ENCODE measurements at places on chromosomes 1 and 21. TPM values are rescaled to one million over a fixed set of nuclear protein-coding genes. Genes with fewer than 3 reads are reported as not detected.
A peak's percentile ranks its signal among the peaks of the same experiment; 100 is the strongest.

DNA sequence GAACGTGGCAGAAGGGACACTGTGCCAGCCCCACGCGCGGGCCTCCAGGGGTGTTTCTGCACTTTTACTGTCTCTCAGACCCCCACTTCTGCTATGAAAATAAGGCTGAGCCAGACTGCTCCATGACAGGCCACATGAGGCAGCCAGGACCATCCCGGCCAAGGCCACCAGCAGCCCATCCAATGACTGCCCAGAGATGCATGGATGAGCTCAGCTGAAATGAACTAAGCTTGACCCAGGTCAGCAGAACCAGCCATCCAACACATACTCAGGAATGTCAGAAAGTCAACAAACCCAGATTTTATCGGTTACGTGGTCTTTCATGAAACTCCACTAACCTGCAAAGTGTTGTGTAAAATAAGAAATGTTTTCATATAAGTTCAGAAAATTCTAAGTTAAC lies 51.2 kb downstream of the CCDC185 start:
- no peaks in the 10 kb centered on the region for H3K4me1 ChIP-seq
- H3K4me3 ChIP-seq, result no peak overlapping the region
- H3K36me3 ChIP-seq, result no peaks in the 10 kb centered on the region

- no peaks in the 10 kb centered on the region for H3K4me1 ChIP-seq
- peak; percentile 57 for DNase-seq
- peak overlapping the region; percentile 73 for H3K27ac ChIP-seq
- H3K36me3 ChIP-seq, result no peaks in the 10 kb centered on the region
Measured at GRCh38 chr21:45256021-45256911, 31.4 kb downstream of the POFUT2 start.

DNA sequence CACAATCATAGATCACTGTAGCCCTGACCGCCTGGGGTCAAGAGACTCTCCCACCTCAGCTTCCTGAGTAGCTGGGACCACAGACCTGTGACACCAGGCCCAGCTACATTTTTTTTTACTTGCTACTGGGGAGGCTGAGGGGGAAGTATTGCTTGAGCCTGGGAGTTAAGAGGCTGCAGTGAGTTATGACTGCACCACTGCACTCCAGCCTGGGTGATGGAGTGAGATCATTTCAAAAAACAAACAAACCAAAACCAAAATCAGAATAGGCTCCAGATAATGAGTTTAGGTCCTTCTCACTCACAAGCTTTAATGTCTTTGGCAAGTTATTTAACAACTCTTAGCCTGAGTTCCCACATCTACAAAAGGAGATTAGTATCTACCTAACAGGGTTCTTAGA lies 22.8 kb downstream of the WDR26 start:
- no peaks in the 10 kb centered on the region for H3K27me3 ChIP-seq
- peaks cover 72% of the 10 kb centered on the region for H3K36me3 ChIP-seq
- H3K4me3 ChIP-seq, result no peak overlapping the region
- no peak for DNase-seq

DNA sequence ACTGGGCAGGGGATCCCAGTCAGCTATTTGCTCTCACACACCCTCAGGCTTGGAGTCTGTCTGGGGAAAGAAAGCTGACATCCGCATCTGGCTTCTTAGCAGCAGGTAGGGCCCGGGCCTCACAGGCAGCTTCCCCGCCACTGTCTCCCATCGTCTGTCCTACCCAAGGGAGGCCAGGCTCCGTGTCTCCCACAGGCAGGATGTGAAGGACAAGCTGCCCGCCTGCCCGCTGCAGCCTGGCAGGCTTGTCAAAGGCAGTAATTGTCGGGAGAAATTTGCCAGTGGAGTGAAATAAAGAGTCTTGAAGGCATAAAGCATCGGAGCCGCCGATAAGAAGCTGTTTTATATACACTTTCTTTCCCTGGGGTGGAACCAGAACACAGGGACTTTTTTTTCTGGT lies 44.0 kb upstream of the DISP3 start:
- peaks cover 7% of the 10 kb centered on the region for H3K4me1 ChIP-seq
- H3K27ac ChIP-seq, result no peak overlapping the region
- no peak overlapping the region for H3K4me3 ChIP-seq
- peaks cover 7% of the 10 kb centered on the region for H3K27me3 ChIP-seq
- H3K36me3 ChIP-seq, result no peaks in the 10 kb centered on the region
- no peak for DNase-seq

- H3K27me3 ChIP-seq, result no peaks in the 10 kb centered on the region
- no peak for DNase-seq
- H3K4me3 ChIP-seq, result no peak overlapping the region
- H3K36me3 ChIP-seq, result no peaks in the 10 kb centered on the region
Measured at GRCh38 chr1:221012120-221012519, 132.9 kb downstream of the HLX start.

DNA sequence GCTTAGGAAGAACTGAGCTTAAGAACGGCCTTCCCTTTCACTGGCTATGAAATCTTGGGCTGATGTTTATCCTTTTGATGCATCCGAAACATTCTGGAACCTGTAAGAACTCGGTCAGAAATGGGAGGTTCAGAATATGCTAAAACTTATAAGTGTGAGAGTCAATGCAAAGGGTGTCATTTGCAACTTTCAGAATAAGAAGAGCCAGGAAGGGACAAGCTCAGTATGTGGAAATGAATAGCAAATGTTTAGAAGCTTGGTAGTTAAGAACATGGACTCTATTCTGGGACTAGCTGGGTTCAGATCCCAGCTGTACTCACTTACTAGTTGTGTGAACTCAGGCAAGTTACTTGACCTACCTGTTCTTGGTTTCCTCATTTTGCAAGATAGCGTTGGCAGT lies 234.1 kb downstream of the OMA1 start:
- no peaks in the 10 kb centered on the region for H3K36me3 ChIP-seq
- H3K4me3 ChIP-seq, result no peak overlapping the region
- H3K27me3 ChIP-seq, result no peaks in the 10 kb centered on the region
- no peaks in the 10 kb centered on the region for H3K4me1 ChIP-seq
- no peak for DNase-seq
- no peak overlapping the region for H3K27ac ChIP-seq

DNA sequence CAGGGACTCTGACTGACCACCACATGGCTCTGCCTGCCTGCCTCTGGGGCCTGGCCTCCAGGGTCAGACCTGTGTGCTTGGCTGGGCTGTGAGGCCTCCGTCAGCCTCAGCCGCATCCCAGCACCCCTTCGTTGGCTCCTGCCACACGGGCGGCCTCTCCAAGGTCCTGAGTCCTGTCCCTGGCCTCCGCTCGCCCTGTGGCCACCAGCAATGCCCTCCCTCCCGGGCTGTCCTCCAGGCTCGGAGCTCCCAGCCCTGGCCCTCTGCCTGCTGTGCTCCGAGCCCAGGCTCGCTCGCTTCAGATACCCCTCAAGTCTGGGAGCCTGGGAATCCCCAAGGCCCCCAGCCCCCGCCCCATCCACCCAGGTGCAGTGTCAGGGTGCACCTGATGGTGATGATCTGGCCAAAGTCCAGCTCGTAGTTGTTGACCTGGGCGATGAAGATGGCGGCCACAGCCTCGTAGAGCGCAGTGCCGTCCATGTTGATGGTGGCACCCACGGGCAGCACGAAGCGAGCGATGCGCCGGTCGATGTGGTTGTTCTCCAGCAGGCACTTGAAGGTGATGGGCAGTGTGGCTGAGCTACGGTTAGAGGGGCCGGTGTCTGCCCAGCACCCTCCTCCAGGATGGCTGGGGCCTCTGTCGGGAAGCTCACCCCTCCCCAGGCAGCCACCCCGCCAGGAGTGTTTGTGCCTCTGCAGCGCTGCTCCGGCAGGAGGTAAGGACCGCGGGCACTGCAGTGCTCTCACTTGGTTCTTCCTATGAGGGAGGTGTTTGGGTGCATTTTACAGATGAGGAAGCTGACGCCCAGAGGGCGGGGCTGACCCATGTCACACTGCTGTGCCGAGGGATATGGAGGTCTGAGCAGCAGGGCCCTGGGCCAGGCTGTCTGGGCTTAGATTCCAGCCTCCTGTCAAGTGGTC lies 28.5 kb downstream of the PODN start:
- H3K27me3 ChIP-seq, result no peaks in the 10 kb centered on the region
- 0 out of 2 replicates have a peak, but pooled peaks cover 3% of the 10 kb centered on the region for H3K4me1 ChIP-seq
- DNase-seq, result no peak
- no peak overlapping the region for H3K27ac ChIP-seq
- no peak overlapping the region for H3K4me3 ChIP-seq

GRCh38 chr1:157773493-157774350 lies 3.2 kb downstream of the FCRL2 start:
- no peak overlapping the region for H3K27ac ChIP-seq
- no peaks in the 10 kb centered on the region for H3K36me3 ChIP-seq
- H3K27me3 ChIP-seq, result peaks cover 5% of the 10 kb centered on the region
- no peak overlapping the region for H3K4me3 ChIP-seq

- H3K27ac ChIP-seq, result no peak overlapping the region
- no peak overlapping the region for H3K4me3 ChIP-seq
- no peak for DNase-seq
- no peaks in the 10 kb centered on the region for H3K36me3 ChIP-seq
Measured at GRCh38 chr1:92201973-92202372, 15.7 kb upstream of the C1orf146 start.

DNA sequence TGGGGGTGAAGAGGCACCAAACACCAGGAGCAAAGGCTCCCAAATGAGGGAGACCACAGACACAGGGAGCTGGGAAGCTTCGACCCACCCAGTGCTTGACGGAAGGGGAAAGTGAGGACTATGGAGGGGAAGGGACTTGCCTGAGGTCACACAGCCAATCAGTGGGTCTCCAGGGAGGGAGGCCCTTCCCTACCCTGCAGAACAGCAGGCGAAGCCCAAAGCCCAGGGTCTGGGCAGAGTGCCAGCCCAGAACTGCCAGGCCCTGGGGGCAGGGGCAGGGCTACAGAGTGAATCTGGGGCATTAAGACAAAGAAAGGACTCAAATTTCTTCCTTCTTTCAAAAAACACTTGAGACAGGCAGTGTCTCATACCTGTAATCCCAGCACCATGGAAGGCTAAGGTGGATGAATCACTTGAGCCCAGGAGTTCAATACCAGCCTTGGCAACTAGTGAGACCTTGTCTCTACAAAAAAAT lies 45.5 kb upstream of the ECE1 start:
- peaks cover 22% of the 10 kb centered on the region for H3K4me1 ChIP-seq
- H3K27ac ChIP-seq, result peak overlapping the region; percentile 56
- H3K4me3 ChIP-seq, result no peak overlapping the region
- no peaks in the 10 kb centered on the region for H3K36me3 ChIP-seq
- DNase-seq, result peak; percentile 59

DNA sequence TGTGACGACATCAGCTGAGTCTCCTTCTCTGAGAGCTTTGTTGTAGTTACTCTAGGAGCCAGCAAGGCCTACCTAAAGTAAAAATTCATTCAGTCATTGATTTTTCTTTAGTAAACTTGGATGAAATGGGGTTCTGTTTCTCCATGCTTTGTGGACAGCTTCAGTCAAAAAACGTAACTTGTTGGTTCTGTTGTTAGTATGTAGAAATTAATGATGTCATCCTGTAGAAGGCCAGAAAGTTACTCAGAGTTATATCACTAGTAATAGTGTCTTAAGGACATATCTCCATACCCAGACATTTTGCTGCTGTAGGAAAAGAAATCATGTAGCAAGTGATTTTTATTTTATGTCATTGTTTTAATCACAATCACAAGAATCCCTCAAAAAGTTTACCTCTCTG lies 43.0 kb downstream of the KDM1A start:
- no peak overlapping the region for H3K27ac ChIP-seq
- no peaks in the 10 kb centered on the region for H3K27me3 ChIP-seq
- peaks cover 82% of the 10 kb centered on the region for H3K36me3 ChIP-seq
- no peaks in the 10 kb centered on the region for H3K4me1 ChIP-seq
- DNase-seq, result no peak
- H3K4me3 ChIP-seq, result no peak overlapping the region

GRCh38 chr21:15421947-15422346 lies 307.8 kb upstream of the USP25 start:
- no peak for DNase-seq
- H3K4me1 ChIP-seq, result no peaks in the 10 kb centered on the region
- 0 out of 2 replicates have a peak, but pooled peaks cover 5% of the 10 kb centered on the region for H3K27me3 ChIP-seq
- no peak overlapping the region for H3K27ac ChIP-seq
- H3K36me3 ChIP-seq, result no peaks in the 10 kb centered on the region

GRCh38 chr21:31157756-31158155 lies 119.5 kb upstream of the KRTAP19-8 start:
- H3K27me3 ChIP-seq, result no peaks in the 10 kb centered on the region
- no peaks in the 10 kb centered on the region for H3K4me1 ChIP-seq
- H3K36me3 ChIP-seq, result no peaks in the 10 kb centered on the region
- H3K27ac ChIP-seq, result no peak overlapping the region
- H3K4me3 ChIP-seq, result no peak overlapping the region
- DNase-seq, result no peak

DNA sequence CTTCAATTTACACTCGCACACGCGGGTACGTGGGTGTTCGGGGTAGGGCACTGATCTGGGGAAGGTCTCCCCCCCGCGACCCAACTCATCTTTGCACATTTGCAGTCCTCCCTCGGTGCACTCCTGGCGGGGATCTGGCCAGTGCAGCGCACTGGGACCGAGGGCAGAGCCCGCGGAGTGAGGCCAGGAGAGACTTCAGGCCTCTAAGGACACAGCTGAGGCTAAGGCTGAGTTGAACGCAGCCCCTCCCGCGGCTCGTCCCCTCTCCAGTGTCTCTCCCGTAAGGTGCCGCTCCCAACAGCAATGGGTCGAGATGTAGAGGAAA lies 936 bp upstream of the NCAM2 start:
- H3K4me3 ChIP-seq, result peak overlapping the region; percentile 79
- peak; percentile 38 for DNase-seq
- no peaks in the 10 kb centered on the region for H3K36me3 ChIP-seq
- H3K27ac ChIP-seq, result no peak overlapping the region
- H3K27me3 ChIP-seq, result no peaks in the 10 kb centered on the region
- peaks cover 7% of the 10 kb centered on the region for H3K4me1 ChIP-seq

- no peaks in the 10 kb centered on the region for H3K27me3 ChIP-seq
- H3K27ac ChIP-seq, result no peak overlapping the region
- H3K36me3 ChIP-seq, result no peaks in the 10 kb centered on the region
- H3K4me1 ChIP-seq, result peaks cover 8% of the 10 kb centered on the region
- no peak for DNase-seq
Measured at GRCh38 chr1:225691377-225691776, 38.5 kb upstream of the ENAH start.

GRCh38 chr1:198494139-198494538 lies 46.3 kb downstream of the ATP6V1G3 start:
- no peak for DNase-seq
- H3K4me1 ChIP-seq, result peaks cover 8% of the 10 kb centered on the region
- no peaks in the 10 kb centered on the region for H3K36me3 ChIP-seq
- no peak overlapping the region for H3K27ac ChIP-seq
- no peak overlapping the region for H3K4me3 ChIP-seq

The GUCA2A gene
- polyA plus RNA-seq, result not detected

The ZNF687 gene
- 14.6 TPM for polyA plus RNA-seq

The MPZ gene
- 2.9 TPM for polyA plus RNA-seq

The SLC16A4 gene
- polyA plus RNA-seq, result 5.2 TPM

The SCCPDH gene
- 36.0 TPM for polyA plus RNA-seq

The RGS8 gene
- not detected for polyA plus RNA-seq

The AMPD1 gene
- not detected for polyA plus RNA-seq

The CFAP74 gene
- not detected for polyA plus RNA-seq

The AIM2 gene
- 1.1 TPM for polyA plus RNA-seq

Measured in SK-N-SH (cell line).